ENCODE measurements at places on chromosomes 3 and 15.

DNA sequence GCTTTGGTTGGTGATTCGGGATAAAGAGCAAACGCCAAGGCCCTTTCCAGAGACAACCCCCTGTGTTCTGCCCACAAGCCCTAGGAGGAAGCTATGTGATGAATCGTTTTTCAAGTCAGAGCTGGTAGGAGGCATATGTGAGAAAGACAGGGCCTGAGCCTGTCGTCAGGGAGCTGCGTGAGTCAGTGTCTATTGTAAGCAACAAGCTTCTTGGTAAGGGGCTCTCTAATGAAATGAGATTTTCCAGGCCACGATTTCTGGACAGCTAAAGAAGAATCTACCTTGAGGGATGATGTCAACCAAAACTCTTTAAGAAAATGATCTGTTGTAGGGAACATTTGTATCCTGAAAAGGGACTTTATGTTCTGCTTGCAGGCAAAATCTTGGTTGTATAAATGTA is 318.9 kb upstream of the IL12A start:
- DNase-seq: peak; percentile 9

GRCh38 chr3:126529585-126530170 is 5.7 kb downstream of the CHST13 start:
- no peak for DNase-seq

- no peak for DNase-seq
Measured at GRCh38 chr3:15198686-15199085, 7.4 kb upstream of the CAPN7 start.

DNA sequence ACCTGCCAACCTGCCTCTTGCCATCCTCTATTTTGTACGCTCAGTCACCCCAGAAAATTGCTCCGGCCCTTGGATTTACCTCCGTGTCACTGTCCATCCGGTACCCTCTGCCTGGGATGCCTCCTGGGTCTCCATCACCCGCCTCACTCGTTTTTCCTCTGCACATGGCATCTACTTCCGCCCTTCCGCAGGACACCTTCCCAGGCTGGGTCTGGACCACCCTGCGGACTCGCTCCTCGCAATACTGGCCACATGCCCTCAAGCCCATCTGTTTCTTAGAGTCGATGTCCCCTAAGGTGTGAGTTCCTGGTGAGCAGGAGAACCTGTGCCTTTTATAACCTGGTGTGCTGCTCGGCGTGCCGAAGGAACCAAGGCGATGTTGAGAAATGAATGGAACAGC is 58.5 kb downstream of the APBA2 start:
- no peak for DNase-seq

GRCh38 chr15:26087395-26087794 is 224.3 kb upstream of the ATP10A start:
- peak; percentile 3 for DNase-seq

- no peak for DNase-seq
Measured at GRCh38 chr3:54962200-54962599, 34.3 kb upstream of the LRTM1 start.

DNA sequence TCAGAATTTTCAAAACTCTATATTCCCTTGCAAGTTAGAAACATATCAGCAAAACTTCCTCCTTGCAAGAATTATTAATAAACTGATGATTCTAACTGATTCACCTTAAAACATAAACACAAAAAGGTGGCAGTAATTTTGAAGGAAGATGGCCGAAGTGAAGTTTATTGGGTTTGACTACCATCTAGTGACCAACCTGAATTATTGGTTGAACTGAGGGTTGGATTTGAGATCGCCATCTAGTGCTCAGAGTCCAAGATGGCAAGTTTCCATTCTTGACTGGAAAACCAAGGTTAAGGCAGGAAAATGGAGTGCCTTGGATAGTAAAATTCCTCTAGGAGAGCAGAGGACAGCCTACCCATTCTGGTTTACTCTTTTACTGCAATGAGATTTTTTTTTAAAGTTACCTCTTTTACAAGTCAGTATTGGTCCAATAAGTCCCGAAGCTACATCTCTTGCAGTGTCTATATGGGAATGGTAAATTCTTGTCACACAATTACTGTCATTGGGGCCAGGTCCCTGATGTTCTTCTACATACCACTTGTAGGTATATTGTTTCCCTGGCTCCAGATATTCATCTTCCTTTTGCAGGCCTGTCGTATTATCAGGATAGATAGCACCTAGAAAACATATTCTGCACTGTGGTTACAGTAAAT is 51.6 kb upstream of the CP start:
- DNase-seq: peak; percentile 94

DNA sequence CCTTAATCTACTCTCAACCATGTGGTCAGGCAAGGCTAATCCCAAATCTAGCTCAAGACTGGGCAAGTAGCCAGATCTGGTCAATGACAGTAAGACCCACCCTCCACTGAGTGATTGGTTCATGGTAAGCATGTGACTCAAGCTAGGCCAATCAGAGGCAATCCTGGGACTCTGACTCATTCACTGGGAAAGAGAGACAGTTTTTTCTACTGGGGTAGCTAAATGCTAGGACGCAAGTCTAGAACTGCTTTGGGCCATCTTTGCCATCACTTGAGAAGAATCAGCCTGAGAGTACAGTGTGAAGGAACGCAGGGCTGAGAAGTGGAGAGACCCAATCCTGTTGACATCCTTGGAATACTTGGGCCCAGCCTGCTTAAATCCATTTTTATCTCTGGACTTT is 9.4 kb upstream of the RAD18 start:
- peak; percentile 49 for DNase-seq

DNA sequence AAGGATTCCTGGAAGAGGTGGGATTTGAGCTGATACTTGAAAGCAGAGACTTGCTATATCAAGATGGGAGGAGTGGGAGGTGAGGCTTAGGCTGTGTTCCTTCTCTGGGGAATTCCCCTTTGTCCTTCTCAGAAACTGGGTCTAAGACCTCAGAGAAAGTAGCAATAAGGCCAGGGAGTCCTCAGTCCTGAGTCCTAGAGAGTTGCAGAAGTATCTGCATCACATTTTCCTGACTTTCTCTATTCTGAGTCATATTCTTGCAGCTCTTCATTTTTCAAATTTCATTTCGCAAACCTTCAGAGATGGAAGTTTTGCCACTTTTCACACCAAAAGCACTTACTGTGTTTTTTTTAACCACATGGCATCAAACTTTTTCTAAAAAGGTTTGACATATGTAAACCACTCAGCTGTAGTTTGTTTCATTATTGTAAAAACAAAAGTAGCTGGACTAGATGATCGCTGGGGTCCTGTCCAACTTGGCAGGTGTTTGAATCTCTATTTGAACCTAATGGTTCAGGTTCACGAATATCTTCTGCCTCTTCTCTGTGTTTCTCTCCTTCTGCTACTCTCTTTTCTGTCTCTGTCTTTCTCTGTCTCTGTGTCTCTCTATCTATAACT is 21.3 kb downstream of the COLQ start:
- no peak for DNase-seq

- DNase-seq: no peak
Measured at GRCh38 chr3:180280555-180280954, 243.8 kb upstream of the PEX5L start.

DNA sequence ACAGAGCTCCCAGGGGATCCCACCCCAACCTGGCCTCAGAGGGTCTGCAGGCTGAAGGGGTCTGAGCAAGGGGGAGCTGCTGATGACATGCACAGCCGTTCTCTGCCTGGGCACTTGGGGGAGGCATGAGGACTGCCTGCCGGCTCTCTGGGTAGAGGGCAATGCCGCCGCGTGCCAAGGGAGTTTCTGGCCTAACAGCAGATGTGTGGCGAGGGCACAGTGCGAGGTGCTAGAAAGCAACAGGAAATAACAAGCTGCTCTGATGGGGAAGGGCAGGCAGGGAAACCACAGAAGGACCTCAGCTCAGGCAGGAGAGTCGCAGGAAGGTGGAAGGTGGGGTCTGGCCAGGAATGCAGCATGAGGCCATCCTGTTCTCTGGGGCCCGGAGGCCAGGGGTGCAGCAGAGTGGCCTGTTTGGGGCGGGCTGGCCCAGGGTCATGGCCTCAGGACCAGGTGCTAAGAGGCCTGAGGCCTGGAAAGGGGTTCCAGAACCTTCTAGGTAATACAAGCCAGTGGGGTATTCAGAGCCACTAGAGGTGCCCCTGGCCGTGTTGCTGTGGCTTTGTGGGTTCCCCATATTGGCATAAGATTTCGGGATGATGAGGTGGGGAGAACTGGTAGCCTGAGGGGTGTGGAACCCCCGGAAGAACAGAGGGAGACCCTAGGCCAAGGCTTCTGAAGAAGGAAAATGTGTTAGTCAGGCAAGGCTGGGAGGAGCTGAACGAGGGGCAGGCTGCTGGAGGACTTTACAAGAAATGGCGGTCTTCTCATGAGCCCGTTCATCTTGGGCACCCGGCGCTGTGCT is 41.2 kb downstream of the RGMA start:
- no peak for DNase-seq

- DNase-seq: peak; percentile 39
Measured at GRCh38 chr3:192772240-192772894, 45.0 kb upstream of the FGF12 start.

GRCh38 chr3:29412110-29412509 is 131.2 kb downstream of the RBMS3 start:
- no peak for DNase-seq

DNA sequence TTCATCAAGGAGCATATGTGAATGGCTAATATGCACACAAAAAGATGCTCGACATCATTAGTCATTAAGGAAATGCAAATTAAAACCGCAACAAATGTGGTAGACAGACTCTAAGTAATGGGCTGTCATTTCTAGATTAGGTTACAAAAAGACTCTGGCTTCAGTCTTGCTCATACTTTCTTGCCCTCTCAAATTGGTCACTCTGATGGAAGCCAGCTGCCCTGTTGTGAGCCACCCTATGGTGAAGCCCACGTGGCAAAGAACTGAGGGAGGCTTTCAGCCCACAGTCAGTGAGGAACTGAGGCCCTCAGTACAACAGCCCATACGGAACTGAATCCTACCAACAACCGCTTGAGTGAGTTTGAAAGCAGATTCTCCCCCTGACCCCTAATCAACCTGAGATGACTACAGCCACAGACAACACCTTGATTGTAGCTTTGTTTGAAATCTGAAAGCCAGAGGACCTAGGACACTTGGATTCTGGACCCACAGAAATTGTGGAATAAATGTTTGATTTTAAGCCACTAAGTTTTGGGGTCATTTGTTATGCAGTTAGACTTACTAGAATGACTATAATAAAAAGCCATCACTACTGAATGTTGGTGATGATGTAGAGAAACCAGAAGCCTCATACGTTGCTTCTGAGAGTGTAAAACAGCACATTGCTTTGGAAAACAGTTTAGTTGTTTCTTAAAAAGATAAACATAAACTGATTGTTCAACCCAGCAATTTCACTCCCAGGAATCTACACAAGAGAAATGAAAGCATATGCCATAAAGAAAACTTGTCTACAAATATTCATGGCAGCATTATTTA is 45.7 kb downstream of the EHHADH start:
- DNase-seq: peak; percentile 9

DNA sequence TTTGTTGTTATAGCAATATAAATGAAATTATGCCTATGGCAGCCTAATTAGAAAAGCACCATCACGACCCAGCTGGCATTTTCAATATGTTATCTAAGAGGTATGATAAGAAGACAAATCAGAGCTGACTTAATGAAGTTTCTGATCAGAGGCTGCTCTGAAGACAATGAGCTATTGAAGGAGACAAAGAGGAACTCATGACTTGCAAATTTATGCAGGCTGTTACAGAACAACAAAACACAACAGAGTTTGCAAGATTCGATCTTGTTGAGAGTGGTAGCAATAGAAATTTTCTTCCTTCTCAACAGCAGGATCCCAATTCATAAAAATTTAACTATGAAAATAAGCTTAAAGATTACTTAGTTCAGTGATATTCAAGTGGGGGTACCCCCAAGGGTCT is 7.7 kb downstream of the CCDC54 start:
- DNase-seq: no peak

DNA sequence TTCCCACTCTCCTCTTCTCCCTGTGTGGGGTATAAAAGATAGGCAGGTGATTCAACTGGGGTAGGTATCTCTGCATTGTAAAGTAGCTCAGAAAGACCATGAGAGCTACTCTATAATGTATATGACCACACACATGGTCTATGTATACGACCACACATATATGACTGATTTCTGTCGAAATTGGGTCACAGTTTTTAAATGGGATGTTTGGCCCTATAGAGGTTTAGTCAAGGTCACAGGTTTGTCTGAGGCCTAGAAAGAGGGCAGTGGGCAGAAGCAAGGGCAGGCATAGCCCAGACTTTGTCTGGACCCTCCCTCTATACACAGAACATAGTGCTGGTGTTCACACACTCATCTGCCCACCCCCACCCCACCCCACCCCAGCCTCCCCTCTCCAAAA is 4.4 kb downstream of the LAMP3 start:
- DNase-seq: no peak

DNA sequence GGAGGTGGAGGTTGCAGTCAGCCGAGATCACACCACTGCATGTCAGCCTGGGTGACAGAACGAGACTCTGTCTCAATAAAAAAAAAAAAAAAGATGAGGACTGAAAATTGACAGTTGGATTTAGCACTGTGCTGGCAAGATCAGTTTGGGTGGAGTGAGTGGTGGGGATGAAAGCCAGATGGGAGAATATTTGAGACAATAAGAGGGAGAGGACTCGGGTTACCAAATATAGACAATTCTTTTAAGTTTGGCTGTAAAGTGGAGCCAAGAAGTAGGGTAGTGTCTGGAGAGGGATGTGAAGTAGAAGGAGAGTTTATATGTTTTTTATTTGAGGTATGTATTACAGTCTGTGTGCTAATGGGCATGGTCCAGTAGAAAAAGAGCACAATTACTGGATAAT is 20.4 kb downstream of the TMOD3 start:
- no peak for DNase-seq

DNA sequence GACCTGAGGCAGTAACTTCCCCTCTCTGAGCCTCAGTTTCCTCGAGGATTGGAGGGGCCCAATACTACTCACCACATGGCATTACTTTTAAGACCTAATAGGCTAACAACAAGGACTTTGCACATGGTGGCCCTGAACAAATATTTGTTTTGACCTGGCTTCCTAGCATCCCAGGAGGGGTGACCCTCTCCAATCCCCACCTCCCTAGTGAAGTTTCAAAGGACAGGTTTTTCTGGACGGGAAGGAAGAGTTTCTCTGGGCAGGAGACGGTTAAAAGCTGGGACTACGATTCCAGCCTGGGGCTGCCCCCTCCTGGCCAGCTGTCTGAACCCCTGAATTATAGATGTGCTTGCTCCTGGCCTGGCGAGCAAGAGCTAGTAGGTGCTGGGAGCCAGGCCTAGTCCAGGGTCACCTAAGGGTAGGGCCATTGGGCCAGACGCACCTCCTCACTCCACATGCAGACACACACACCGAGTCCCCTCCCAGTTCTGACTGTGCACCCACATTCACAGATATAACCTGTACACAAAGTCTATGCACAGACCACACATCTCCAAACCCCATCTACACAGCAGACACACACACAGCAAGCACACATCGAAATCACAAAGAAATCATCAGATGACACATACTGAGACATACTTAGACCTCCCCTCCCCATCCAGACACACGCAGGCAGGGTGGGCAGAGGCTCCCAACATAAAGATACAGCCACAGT is 2.7 kb upstream of the ISL2 start:
- DNase-seq: no peak

DNA sequence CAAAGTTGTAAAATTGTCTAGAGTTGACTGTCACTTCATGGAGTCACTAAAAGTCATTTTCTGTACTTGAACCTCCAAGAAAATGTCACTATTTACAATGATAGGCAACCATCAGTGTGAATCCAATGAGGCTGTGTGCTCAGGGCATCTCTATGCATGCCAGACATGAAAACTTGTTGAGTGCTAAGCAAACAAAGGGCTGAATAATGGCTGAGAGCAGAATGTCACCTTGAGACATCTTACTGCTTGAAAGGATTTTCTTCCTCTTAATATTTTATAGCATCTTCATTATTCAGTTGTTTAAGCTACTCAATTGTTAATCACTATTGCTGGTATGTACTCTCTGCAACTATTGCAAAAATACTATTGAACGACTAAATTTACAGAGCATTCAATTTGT is 184.7 kb downstream of the PLCH1 start:
- DNase-seq: no peak
